ENCODE measurements at places on chromosomes 3 and 15.

GRCh38 chr3:10600296-10600714 lies 94.9 kb upstream of the ATP2B2 start:
- no peak for DNase-seq

DNA sequence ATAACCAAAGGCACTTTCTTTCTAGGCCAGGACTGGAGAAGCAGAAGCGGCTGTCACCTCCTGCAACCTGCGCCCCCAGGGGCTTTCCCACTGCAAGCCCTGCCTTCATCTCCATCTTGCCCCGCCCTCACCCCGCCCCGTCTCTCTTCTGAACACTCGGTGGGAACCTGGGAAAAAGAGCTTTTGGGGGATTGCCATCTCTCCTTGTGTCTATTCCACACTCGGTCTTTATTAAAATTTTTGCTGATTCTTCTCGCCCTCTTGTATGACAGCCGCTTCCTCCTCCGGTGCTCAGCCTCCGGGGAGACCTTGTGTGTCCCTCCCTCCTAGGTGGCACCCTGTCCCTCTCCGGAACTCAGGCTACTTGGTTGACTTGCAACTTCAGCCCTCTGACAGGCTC lies 41.9 kb upstream of the SPESP1 start:
- no peak for DNase-seq

GRCh38 chr15:79431636-79432344 lies at the start of gene MINAR1:
Gene MINAR1 (plus strand): TSS chr15:79432336. CDS start chr15:79456148, 23,812 bp downstream.
- DNase-seq = no peak

DNA sequence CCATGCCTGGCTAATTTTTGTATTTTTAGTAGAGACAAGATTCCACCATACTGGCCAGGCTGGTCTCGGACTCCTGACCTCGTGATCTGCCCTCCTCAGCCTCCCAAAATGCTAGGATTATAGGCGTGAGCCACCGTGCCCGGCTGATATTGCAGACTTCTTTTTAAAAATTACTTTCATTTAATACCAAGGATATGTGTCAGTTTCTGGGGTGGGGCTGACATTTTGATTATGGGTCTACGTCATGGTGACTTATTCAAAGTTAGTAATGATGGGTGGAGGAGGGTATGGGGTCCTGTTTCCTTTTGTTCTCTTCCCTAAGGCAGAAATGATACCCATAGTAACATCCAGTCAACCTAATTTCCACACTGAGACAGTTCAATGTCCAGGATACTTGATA lies 34.7 kb downstream of the GBE1 start:
- no peak for DNase-seq

GRCh38 chr3:142987707-142988106 lies 13.7 kb upstream of the U2SURP start:
- no peak for DNase-seq

DNA sequence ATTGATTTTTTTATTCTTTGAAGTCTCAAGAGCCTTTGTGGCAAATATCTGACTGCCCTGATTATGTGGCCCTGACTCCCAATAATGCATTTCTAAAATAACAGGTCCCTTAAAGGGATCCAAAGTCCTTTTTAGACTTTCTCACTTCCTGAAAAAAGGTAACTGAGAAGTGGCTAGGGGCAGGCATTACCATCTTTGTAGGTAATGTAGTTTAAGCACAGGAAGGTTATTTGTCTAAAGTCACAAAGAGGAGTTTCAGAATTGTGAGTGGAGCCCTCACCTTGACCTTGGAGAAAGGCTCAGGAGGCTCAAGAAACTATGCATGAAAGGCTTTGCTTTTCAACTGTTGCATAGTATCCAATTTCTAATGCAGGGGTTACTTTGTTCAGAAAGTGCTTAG lies 142.9 kb upstream of the MRPL3 start:
- DNase-seq = no peak

GRCh38 chr3:131796558-131797198 lies 238.1 kb downstream of the CPNE4 start:
- no peak for DNase-seq

DNA sequence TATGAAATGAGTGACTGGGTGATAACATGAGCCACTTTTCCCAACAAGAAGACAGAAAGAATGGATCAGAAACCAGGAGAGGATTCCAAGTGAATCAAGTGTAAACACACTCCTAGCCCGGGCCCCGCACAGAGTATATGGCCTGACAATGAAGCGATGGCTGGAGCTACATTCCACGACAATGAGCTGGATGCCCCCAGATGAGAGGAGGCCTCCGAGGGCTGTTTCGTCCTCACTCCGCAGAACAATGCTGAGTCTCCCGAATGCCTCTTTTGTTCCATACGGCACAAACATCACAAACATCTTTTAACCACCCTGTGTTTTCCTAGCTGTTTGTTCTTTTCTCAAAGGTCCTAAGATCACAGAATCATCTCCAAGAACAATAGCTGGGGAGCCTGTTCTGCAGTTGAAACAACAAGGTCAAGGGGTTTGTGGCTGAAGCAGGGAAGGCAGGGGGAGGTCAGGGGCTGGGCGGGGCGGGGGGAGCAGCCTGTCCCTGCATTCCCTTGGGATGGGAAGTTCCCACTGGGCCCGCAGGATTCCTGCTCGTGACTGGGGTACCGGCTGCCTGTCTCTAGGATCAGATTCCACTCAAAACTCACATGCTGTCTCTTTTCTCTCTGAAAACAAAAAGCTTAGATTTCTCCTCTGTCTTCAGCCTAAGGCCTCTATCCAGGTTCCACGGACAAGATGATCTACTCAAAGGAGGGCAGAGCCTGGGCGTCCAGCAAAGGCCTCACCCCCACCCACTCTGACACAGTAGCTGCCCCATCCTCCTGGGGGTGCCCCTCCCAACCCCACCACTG lies 151.3 kb downstream of the XXYLT1 start:
- no peak for DNase-seq

DNA sequence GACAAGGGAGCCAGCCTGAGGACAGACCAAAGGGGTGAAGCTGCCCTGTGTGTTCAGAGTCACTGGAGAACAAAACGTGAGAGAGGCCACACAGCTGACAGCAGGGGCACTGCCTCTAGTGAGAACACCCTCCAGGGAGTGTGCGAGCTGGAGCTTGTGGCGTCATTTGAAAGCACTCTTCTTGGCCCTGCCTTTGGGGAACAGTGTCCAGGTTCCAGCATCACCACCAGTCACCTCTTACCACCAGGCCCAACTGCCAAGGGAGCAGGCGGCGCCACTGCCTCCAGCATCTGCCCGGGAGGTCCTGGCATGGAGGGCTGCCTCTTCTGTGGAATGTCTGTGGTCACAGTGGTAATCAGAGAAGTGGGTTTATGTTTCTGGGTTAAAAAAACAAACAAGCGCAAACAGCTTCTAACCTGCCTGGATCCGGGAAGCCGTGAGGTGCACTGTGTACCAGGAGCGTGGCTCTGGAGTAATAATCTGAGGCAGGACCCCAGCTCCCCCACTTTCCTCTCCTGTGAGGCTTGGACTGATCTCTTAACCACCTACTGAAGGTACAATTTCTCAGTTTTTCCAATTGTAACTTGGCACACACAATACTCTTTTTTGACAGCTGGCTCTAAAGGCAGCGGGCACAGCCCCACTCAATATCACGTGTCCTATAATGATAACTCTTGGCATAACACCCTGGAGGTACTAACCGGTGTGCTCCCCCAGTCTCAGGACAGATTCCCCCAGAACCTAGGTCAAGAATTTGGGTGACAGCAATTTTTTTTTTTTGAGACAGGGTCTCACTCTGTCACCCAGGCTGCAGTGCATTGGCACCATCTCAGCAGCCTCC lies 32.2 kb upstream of the CDCP1 start:
- DNase-seq = no peak

GRCh38 chr3:55795746-55796145 lies 308.6 kb upstream of the WNT5A start:
- DNase-seq = no peak

GRCh38 chr3:196654735-196655090 lies 15.2 kb downstream of the NRROS start:
- no peak for DNase-seq

DNA sequence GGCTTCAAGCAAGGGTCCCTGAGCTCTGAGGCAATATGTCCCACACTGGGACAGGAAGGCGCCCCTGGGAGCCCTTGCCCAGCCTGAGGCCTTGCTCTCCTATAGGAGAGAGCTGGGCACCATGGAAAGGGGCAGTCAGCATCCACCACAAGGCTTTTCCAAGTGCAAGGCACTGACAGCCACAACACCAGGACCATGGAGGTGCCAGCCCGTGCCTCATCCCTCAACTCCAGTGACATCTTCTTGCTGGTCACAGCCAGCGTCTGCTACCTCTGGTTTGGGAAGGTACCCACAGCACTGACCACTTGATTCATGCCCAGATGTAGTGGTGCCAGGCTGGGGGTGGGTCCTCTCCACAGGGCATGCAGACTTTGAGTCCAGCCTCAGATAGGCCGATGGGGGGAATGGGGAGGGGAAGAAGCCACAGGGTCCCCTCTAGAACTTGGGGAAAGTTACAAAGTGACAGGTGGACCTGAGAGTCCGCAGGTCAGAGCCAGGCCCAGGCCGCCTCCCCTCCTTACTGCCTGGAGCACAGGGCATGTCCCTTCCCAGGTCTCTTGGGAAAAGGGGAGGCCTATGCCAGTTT lies 11.8 kb downstream of the VILL start:
- DNase-seq = no peak

GRCh38 chr3:63473641-63474166 lies 178.8 kb upstream of the SNTN start:
- no peak for DNase-seq

All from left renal pelvis (tissue), 4 donors.